ENCODE measurements at places on chromosomes 11 and 22.

DNA sequence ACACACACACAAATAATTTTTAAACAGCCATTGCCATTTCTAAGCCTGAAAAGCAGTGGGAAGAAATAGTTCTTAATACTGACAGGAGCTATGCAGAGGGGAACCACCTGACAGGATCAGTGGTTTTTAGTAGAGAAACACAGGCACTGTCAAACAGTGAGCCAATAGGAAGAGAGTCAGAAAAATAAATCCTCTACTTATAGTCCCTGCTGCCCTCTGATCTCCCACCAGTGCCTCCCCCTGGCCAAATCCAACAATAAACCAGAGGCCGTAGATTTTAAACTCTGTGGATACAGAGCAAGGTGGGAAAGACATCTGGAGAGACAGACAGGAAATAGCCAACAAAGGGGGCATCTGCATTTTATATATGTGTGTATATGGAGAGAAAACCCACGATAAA lies 7.9 kb upstream of the OR56B4 start:
- no peak for DNase-seq

GRCh38 chr11:3010521-3011275 lies 18.6 kb upstream of the NAP1L4 start:
- no peak for DNase-seq

GRCh38 chr22:24514241-24515026 lies 19.3 kb downstream of the UPB1 start:
- no peak for DNase-seq

DNA sequence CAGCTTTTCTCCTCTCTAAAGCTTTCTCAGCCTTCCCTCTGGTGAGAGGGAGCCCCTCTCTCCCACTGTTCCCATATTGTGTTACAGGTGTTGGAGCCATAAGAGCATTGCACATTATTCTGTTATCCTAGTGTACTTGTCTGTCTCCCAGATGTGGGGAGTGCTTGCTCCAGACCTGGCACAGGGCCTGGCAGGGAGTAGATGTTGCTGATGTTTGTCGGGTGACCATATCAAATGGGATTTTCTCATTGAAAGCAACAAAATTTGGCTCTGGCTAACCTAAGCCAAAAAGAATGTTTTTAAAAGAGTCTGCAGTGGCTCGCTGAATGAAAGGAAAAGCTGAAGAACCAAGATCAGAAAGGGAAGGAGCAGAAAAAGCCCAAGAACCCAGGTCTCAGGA lies 41.1 kb downstream of the CYB5R2 start:
- DNase-seq, result no peak

GRCh38 chr22:22389467-22389866 lies 119.1 kb downstream of the ZNF280B start:
- no peak for DNase-seq

GRCh38 chr11:57712256-57713150 lies at the start of gene TMX2:
Gene TMX2 (plus strand): TSS chr11:57712593. CDS start chr11:57712619, 26 bp downstream.
- DNase-seq, result peak; percentile 86

DNA sequence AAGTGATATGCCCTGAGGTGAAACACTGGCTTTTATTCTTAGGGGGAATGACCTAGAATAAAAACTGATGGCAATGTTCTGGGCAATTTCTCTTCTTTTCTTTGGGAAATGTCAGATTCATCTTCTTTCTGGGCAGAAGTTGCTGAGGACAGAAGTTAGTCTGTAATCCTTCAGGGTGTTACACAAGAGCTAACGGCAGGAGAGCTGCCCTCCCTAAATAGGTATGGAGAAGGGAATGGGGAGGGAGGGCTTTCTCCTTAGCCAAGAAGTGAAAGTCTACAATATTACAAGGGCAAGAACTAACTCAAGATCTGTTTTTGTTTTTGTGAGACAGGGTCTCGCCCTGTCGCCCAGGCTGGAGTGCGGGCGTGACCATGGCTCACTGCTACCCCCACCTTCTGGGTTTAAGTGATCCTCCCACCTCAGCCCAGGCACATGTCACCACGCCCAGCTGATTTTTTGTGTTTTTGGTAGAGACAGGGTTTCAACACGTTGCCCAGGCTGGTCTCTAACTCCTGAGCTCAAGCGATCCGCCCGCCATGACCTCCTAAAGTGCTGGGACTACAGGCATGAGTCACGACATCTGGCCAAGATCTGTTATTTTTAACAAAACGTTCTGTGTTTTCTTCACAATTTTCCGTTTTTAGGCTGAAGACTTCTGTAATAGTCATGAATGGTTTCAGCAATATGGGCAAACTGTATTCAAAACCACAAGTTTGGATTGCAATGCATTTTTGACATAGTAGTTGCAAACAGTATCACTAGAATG lies 7.2 kb downstream of the PIWIL4 start:
- no peak for DNase-seq

Measured in RWPE2 (cell line).